ENCODE measurements at places on chromosomes 5 and 9.

DNA sequence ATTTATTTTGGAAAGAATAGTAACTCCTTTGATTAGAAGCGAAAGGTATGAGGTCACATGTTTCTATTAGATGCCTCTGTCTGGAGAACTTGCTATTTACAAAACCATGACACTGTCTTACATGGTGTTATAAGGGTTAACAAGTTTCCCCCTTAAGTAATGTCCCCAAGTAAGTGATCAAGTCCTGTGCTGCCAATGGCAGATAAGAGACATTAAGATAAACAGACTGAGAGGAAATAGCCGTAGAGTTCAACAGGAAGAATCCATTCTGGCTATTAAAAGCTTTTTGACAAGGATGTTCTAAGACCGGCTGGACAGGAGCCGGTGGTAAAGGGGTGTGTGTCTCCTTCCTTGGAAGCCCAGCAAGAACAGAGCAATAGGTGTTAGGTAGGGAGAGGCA lies 257.5 kb downstream of the GADD45G start:
- no peak for DNase-seq

GRCh38 chr9:125538092-125538473 lies 168.9 kb downstream of the MAPKAP1 start:
- DNase-seq = no peak

- DNase-seq = no peak
Measured at GRCh38 chr5:122702524-122702875, 72.4 kb upstream of the SNX2 start.

GRCh38 chr5:90982576-90982975 lies 400.5 kb downstream of the ARRDC3 start:
- no peak for DNase-seq

DNA sequence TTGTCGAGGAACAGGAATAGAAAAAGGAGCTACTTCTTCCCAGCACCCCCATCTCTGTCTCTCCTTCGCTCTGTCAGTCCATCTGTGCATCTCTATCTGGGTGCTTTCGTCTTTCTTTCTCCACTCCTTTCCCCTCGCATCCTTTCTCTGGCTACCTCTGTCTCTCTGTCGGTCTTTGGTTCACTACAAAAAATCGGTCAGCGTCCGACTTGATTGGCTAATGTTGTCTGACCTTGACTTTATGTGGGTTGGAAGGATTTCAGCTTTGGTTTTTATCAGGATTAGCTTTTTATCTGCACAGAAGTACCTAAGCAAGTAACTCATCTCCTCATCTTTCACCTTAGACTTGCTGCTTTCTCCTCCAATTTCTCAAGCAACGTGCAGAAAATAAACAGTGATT lies 575.2 kb upstream of the ZNF462 start:
- no peak for DNase-seq

- DNase-seq = no peak
Measured at GRCh38 chr5:103013933-103014552, 105.9 kb downstream of the GIN1 start.

- DNase-seq = no peak
Measured at GRCh38 chr9:92595930-92596329, 60.1 kb upstream of the ECM2 start.

GRCh38 chr5:117733051-117733450 lies 1158.4 kb upstream of the SEMA6A start:
- no peak for DNase-seq

DNA sequence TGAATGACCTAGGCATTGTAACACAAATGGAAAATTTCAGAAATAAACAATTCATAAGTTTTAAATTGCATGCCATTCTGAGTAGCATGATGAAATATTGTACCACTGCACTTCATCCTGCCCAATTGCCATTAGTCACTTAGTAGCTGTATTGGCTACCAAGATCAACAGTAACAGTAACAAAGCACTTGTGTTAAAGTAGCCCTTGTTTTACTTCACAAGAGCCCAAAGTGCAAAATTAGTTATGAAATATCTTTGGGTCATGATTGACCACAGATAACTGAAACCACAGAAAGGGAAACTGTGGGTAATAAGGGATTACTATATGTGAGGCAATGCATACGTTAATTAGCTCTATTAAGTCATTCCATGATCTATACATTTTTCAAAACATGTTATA lies 33.3 kb upstream of the RORB start:
- no peak for DNase-seq

DNA sequence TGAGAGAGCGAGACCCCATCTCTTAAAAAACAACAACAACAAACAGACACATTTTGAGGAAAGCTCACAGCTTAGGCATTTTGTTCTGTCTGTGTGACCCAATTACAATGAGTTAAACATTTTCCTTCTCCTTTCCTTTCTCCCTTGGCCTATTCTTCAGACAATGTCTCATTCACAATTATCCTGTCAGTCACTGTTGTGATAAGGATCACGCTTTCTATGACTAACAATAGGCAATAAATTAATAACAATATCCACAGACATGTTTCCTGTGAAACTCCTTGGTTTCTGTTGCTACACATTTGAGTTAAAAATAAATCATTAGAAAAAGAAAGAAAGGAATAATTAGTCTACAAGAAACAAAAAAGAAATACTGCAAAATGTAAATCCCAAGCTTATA lies 19.8 kb upstream of the CARTPT start:
- DNase-seq = no peak

GRCh38 chr9:98962181-98962560 lies 18.5 kb downstream of the COL15A1 start:
- DNase-seq = no peak

GRCh38 chr9:81656004-81656403 lies 33.3 kb downstream of the TLE1 start:
- DNase-seq = no peak

- DNase-seq = no peak
Measured at GRCh38 chr9:135045928-135046738, 41.3 kb upstream of the OLFM1 start.

- DNase-seq = no peak
Measured at GRCh38 chr9:70701163-70701562, 286.7 kb upstream of the KLF9 start.

- no peak for DNase-seq
Measured at GRCh38 chr5:171093598-171093997, 215.4 kb upstream of the TLX3 start.
